ENCODE measurements at places on chromosomes 7 and 10. TPM values are rescaled to one million over a fixed set of nuclear protein-coding genes. Genes with fewer than 3 reads are reported as not detected.

DNA sequence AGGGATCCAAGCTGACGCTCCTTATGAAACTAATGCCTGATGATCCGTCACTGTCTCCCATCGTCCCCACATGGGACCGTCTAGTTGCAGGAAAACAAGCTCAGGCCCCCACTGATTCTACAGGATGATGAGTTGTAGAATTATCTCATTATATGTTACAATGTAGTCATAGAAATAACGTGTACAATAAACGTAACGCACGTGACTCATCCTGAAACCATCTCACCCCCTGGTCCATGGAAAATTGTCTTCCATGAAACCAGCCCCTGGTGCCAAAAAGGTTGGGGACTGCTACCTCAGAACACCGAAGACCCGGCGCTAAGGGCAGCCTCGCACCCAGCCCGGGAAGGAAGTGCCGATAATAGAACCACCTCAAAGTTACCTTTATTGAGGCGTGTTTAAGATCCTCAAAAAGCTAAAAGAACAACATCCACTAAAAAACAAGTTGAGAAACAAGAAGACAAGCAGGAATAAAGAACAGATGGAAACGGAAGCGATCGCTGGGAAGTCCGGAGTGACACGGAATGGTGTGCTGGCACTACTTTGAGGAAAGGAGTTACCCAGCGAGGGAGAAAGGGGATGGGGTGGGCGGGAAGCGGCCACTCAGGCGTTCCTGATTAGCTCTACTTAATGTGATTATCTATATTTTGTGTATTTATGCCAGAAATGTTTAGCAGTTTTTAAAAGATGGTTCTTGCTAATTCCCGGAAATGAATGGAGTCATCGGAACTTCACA is 50.1 kb upstream of the PRKAR1B start:
- no peak for DNase-seq

DNA sequence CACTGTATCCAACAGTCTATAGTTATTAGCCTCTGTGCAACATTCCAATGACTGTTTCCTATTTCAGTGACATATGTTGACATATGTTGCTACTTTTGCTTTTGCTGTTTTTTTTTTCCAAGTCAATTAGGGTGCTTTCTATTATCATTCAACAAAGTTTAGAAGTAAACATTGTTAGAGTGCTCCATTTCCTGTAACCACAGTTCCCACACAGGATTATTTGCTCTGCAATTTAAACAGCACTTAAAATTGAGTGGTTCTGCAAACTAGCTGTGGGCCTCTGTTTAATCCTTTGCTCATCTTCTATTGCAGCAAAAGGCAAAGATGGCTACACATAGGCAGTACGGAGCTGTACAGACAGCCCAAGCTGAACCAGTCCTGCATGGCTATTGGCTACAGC is 46.5 kb upstream of the PTN start:
- no peak for DNase-seq

AKR1C2 gene
- 8.5 TPM for polyA plus RNA-seq

GRCh38 chr10:71081229-71081560 is 131.2 kb upstream of the UNC5B start:
- no peak for DNase-seq

PTPRZ1 gene
- polyA plus RNA-seq = 3.5 TPM

DNA sequence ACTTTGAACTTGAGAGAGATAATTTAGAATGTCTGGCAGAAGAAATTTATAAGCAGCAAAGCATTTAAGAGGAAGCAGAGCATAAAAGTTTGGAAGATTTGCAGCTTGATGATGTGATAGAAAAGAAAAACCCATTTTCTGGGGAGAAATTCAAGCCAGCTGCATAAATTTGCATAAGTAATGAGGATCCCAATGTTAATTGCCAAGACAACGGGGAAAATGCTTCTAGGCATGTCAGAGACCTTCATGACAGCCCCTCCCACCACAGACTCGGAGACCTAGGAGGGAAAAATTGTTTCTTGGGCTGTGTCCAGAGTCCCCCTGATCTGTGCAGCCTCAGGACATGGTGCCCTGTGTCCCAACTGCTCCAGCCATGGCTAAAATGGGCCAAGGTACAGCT is 263.6 kb upstream of the POT1 start:
- DNase-seq = no peak

DNA sequence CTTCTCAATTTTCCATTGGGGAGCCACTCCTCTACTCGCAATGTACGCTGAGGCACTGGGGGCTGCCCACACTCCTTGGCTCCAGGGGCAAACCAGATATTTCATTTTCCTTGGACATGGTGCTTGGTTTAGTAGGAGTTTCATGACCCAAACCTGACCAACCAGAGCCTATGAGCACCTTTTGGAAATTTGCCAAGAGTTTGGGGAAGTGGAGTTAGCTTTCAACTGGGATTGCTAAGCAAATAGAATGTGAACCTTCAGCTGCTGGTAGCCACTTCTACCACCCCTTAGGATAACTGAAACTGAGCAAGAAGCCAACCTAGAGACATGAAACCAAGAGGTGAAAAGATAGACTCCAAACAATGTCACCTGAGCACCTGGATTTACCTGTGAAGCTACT is 74.9 kb upstream of the COL13A1 start:
- DNase-seq = no peak

BTBD16 gene
- 1.4 TPM for polyA plus RNA-seq

DNA sequence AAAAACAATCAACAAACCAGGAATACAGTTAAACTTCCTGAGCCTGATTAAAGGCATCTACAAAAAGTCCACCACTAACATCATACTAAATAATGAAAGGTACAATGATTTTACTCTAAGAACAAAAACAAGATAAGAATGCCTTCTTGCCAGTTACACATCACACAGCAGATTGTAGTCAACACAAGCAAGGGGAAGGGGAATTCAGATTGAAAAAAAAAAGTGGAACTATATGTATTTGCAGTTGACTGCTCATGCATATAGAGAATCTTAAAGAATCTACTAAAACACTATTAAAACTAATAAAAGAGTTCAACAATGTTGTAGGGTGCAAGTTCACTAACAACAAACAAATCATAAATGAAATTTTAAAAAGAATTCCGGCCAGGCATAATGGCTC is 28.5 kb downstream of the ZNF33B start:
- no peak for DNase-seq

GRCh38 chr7:111067251-111067650 is 23.7 kb upstream of the LRRN3 start:
- DNase-seq = no peak

ZNF365 gene
- 0.48 TPM for polyA plus RNA-seq

ADIRF gene
- polyA plus RNA-seq = 8.9 TPM

PNLIPRP2 gene
- not detected for polyA plus RNA-seq

GRCh38 chr7:69687739-69688433 is 89.6 kb downstream of the AUTS2 start:
- no peak for DNase-seq

DNA sequence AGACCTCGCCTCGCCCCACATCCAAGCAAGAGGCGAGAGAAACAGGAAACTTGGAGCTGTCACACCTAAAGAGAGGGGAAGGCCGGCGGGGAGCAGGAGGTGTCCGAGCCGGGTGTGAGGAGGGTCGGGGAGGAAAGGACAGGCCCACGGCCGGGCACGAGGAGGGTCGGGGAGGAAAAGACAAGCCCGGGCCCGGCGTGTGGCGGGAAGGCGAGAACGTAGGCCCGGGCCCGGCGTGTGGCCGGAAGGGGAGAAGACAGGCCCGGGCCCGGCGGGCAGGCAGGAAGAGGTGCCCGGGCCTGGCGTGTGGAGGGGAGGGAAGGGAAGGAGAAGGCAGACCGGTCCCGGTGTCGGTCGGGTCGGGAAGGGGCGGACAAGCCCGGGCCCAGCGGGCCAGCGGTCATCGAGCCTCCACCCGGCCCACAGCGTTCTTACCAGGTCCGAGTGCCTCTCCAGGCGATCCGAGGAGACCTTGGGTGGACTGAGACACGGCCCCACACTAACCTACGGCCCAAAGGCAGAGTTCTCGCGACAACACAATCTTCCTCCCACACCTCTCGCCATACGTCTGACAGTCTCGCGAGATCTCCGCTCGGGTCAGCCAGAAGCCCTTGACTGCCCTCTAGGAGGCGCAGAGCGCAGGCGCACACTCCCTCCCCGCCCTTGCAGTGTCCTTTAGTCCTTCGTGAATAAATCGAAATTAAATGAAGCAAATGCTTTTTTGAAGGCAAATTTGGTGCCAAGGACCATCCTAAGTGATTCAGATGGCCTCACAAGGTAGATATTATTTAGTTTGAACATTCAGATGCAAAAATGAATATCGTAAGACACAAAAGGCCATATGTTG is at the start of gene NCOA4:
Gene NCOA4, minus strand, starts transcription at position 533 of the 847 bp plus-strand sequence. CDS start 13,943 bp downstream, outside the sequence.
- DNase-seq = peak; percentile 97

TFEC gene
- 37.8 TPM for polyA plus RNA-seq

- DNase-seq = no peak
Measured at GRCh38 chr10:51047857-51048256, 26.4 kb upstream of the PRKG1 start.

DNA sequence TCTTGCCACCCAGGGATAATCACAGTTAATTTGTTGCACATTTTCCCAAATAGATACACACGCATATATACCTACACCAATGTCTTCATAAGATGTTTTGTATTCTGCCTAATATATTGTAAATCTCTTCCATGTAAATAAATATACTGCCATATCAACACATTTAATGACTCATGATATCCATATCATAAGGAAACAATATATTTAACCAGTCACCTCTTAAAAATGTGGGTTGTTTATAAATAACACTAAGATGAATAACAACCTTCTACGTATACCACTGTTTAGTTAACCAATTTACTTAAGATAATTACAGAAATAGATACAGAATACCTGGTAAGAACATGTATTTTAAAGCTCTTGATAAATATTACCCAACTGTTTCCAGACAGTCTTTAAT is 38.2 kb downstream of the ELAPOR2 start:
- no peak for DNase-seq

- no peak for DNase-seq
Measured at GRCh38 chr7:54969208-54969967, 49.4 kb upstream of the EGFR start.
